ENCODE measurements at places on chromosomes 13 and 19. TPM values are rescaled to one million over a fixed set of nuclear protein-coding genes. Genes with fewer than 3 reads are reported as not detected.

Gene FAM83E
- total RNA-seq: not detected

Gene SHD
- 75.1 TPM for total RNA-seq

Gene GSX1
- not detected for total RNA-seq

Gene JUNB
- total RNA-seq: 52.5 TPM

Gene LRG1
- total RNA-seq: 1.1 TPM

Gene GJA3
- 7.9 TPM for total RNA-seq

Gene ZNF418
- total RNA-seq: 12.2 TPM

Gene PGLYRP2
- total RNA-seq: not detected

Gene DNAJB1
- total RNA-seq: 63.9 TPM

Gene ZNF729
- total RNA-seq: not detected

Gene KPNA3
- 57.4 TPM for total RNA-seq

Gene SPART
- total RNA-seq: 55.9 TPM

All from right cardiac atrium (tissue), 5 donors.